HS-5 (cell line): ENCODE measurements at places on chromosomes 7 and 10.

- DNase-seq: no peak
Observed at GRCh38 chr7:151756076-151756731, 120.7 kb downstream of the PRKAG2 start.

DNA sequence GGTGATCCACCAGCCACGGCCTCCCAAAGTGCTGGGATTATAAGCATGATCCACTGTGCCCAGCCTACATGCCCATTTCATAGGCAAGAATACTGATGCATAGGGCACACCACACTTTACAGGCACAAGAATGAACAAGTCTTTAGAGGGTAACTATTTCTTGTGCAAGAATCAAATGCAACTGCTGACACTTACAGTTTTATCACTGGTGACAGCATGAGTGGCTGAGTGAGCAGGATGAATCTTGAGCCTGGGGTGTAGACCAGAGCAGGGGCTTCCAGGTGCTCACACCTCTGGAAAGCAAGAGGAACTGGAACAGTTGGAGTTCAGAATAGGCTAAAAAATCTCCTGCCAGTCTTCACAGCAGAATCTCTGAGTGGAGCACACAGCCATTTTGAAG lies 287.5 kb downstream of the KCNMA1 start:
- no peak for DNase-seq

DNA sequence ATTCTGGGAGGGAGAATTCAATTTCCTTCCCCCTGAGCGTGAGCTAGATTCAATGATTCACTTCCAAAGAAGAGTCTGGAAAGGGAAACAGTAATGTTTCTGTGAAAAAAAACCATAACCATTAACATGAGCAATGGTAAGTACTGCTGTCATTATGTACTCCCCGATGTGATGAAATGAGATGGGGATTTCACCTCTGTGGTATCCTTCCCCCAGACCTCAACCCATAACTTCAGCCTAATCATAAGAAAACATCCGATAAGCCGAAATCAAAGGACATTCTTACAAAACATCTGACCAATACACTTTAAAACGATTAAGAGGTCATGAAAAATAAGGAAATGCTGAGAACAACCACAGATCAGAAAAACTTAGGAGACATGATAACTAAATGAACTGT lies 27.2 kb downstream of the EZH2 start:
- DNase-seq: no peak

DNA sequence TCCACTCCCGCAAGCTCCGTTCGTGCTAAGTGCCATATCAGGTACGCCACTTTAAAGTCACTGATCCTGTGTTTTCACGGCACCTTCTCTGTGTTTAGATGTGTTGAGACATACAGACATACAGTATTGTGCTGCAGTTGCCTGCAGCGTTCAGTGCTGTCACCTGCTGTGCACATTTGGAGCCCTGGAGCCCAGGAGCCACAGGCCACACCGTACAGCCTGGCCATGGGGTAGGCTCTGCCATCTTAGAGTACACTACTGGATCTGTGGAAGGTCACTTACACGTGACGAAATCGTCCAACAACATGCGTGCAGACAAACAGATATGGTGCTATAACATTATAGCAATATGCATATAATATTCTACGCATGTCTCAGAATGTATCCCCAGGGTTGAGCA lies 111.3 kb downstream of the ELFN1 start:
- DNase-seq: no peak

DNA sequence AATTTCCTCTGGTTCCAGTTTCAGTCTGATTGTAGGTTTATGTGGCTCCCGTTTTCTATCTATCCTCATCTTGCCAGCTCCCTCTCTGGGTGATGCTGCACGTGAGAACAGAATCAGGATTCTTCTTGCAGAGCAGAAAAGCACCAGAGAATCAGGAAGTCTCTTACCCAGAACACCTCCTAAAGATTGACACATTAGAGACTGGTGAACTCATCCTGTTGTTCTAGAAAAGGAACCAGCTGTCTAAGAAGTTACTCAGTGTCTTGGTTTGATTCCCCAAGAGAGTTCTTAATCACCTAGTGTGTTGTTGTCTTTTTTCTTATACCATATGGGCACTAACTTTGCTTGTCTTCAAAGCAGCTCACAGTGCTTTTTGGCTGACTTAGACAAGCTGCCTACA lies 152.4 kb downstream of the DGKI start:
- no peak for DNase-seq

DNA sequence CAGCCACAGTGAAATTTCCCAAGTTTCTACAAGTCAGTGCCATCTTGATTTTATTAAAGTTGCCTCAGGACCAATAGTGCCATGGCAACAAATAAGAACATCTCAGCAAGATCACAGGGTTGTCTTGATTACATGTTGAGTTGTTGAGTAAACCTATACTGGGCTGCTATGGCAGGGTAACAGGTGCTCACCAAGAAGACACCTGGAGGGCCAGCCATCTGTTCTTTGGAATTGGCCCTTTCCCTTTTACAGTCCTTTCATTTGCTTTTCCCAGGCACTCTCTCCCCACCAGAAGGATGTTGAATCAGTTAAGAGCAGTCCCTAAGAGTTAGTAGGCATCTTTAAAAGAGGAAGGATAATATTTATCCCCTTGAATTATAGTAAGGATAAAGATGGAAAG lies 582.0 kb downstream of the TNS3 start:
- no peak for DNase-seq
